Left ventricle myocardium inferior (tissue), 1 donor: ENCODE measurements at places on chromosomes 6 and 20.

- no peak for DNase-seq
Measured at GRCh38 chr6:39933669-39934130, 562 bp downstream of the MOCS1 start.

DNA sequence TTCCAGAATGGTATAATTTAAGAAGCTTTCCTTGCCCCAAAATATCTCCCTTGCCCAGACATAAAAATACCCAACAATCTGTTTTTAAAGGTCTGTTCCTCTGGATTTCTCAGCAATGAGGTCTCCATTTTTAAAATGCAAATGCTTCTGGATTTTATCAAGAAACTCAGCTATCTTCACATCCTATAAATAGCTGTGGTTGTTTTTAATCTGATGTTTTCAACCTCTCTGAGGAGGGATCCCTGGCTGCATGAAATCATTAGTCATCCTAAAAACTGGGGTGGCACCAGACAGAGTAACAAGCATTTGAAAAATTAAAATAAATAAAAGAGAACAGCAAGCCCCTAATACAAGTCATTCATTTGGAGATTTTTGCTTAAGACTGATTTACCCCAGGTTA, 168.5 kb upstream of the ID4 start:
- DNase-seq = no peak

DNA sequence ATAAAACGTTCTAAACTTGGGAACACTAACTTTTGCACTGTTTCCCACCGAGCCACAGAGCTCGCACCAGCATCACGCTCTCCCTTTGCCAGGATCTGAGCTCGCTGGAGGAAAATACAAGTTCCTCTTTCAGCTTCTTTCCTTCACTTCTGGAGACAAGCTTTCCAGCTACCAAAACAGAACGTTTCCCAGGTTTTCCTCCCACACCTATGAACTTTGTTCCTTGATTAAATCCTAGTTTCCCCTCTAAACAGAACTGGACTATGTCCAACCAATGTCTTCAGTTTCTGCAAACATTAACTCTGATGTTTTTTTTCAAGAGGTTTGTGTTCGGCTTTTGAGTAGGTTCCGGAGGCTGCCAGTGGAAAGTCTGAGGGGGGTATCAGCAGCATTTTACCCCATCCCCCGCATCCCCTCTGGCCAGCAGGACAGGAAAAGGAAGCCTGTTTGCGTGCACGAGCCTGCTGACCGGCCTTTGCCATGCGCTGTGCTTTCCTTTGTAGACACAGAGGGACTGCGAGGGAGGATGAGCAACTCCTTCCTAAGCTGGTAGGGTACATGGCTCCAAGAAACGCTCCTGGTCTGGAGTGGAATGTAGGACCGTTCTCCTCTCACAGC, 135.5 kb downstream of the LY86 start:
- DNase-seq = peak; percentile 42

DNA sequence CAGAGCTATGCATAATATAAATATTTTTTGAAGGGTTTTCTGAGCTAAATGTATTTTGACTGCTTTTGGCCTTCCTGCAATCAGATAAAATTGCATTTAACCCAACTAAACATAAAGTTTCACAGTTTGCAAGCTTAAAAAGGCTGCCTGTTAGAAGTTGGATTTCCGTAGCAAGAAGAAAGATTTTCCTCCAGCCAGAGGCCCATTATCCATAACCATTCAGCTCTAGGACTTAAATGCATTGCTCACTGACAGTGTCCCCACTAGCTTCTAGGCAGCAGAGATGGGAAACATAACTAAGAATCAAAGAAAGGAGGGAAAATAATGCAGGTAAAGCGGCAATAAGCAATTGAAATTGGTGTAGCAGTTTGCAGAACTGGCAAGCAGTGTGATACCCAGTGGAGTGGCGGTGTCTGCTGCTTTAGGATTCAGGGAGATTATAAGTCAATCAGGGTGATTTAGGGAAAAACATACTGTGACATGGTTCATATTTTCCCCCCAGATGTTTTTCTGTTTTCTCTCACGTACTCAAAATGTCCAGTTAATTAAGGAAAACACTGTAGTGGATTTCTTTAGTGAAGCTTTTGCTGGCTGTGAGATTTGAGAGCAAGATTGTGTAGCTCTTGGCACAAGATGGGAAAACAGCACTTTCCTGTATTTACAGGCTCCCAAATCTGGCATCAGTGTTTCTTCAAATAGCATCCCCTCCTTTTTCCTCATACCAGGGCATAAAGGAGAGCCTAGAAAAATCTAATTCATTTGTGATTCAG, 69.1 kb downstream of the CTNNBL1 start:
- DNase-seq = no peak

GRCh38 chr6:164929408-164929977, 379.9 kb downstream of the C6orf118 start:
- no peak for DNase-seq

GRCh38 chr20:17859616-17860232, 108.9 kb downstream of the SNX5 start:
- DNase-seq = peak; percentile 44

DNA sequence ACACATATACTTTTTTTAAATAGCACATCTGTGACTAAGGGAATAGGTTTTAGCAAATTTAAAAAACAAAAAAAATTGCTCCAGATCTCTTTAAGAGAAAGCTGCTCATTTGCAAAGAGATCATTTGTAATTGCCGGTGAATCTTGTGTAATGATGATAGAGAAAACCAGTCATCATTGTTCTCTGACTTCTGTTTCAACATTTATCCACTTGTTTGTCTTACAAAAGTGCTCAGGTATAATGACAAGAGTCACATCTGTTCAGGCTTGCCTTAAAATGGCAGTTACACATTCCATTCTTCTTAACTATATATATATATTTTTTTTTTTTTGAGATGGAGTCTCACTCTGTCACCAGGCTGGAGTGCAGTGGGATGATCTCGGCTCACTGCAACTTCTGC, 165.2 kb downstream of the AIG1 start:
- DNase-seq = no peak

- DNase-seq = no peak
Measured at GRCh38 chr6:139603581-139603980, 229.1 kb upstream of the CITED2 start.

DNA sequence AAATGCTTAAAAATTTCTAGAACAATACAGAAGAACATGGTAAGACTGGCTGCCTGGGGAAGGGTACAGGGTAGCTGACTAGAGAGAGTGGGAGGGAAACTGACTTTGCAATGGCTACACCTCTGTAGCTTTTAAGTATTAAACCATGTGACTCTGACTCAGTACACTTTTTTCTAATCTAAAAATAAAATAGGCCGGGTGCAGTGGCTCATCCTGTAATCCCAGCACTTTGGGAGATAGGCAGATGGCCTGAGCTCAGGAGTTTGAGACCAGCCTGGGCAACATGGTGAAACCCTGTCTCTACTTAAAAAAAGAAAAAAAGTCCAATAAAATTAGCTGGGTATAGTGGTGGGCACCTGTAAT, 18.5 kb downstream of the ATP9A start:
- DNase-seq = no peak

GRCh38 chr6:154319231-154319858, 37.3 kb downstream of the IPCEF1 start:
- DNase-seq = no peak

DNA sequence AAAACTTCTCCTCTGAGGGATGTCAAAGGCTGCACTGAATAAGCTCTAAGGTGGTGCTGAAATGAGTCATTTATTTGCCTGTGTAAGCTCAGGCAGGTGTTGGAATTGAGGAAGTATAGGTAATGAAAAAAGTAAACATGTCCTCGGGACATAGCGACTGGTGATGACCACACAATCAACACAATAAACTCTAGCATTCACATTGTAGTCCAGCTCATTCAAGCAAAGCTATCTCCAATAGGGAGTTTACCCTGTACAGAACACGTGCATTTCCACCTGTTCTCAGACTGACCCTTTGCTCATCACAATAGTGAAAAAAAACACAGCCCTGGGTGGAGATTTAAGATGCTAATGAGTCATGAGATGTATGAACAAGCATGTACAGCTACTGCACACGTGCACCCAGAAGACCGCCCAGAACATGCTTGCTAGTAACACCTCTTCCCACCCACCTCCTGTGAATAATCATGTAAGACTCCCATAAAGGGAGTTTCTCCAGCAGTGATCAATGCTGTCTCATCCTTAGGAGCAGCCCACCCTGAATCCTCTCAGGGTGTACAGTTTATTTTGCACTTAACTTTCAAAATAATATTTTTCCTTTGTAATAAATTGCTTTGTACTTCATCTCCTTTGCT, 33.0 kb upstream of the POU5F1 start:
- no peak for DNase-seq

DNA sequence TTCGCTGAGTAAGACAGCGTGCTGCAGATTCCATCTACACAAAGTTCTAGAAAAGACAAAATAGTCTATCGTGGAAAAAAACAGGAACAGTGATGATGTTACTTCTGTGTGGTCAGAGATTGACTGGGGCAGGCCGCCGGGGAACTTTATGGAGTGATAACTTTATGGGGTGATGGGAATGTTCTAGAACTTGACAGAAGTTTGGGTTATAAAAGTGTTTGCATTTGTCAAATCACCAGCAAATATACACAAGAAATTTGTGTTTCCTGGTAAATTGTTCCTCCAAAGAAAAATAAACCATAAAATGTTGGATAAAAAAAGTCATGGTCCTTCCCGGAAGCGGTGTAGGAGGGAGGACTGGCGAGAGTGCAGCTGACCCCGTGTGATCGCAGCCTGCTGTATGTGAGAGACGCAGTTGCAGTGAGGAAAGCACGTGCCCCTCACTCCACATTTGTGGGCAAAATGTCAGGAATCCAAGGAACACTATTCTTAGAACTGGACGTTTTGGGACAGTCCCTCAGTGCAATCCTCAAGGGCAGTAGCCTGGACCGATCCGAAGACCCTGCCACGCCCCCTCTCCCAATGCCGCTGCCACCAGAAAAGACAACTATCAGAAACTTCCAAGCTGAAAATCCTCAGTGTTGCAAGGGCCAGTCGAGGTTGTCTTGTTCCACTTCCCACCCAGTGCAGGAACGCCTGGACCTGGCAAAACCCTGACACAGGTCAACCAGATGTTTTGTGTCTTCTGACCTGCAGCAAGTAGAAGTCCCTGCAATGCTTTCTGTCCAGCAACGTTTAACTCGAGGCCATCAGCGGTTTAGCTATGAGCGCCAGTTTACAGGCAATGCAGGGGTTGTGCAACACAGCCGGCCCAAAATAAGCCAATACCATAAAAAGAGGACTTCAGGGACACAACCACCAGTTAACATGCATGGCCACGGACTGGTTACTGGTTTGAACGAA, 80.5 kb upstream of the QKI start:
- DNase-seq = no peak

DNA sequence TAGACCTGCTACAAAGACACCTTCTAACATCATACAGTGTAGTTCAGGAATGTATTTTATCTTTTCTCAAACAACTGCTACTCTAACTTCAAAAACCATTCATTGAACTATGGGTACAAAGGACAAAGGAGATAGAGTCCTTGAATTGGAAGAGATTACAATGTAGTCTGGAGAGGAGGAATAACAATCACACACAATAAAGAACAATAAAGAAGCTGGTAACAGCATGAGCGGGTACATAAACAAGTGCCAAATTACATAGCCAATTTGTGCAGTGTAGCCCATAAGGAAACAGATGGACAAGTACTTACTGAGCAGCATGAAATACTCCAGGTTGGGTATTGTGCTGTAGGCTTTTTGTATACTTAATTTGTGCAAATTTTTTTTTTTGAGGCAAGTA, 44.3 kb downstream of the OSTM1 start:
- DNase-seq = no peak

DNA sequence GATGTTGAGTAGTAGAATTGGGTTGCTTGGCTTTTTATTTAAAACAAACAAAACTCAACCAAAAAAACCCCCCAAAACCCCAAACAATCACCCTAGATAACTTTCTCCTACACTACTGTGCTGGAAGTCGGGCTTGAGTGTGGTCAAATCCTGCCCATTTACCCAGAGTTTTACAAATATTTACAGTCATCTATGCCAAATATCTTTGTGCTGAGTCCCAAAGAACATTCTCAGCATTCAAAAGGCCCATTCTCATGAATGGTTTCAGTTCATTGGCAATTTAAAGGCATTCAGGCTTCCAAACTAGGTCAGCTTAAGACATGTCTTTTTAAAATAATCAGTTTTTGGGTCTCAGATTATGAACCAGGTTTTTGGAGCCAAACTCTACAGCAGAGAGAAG, 1.8 kb downstream of the RNF144B start:
- DNase-seq = no peak

- DNase-seq = no peak
Measured at GRCh38 chr20:61135968-61136367, 116.1 kb upstream of the CDH4 start.

DNA sequence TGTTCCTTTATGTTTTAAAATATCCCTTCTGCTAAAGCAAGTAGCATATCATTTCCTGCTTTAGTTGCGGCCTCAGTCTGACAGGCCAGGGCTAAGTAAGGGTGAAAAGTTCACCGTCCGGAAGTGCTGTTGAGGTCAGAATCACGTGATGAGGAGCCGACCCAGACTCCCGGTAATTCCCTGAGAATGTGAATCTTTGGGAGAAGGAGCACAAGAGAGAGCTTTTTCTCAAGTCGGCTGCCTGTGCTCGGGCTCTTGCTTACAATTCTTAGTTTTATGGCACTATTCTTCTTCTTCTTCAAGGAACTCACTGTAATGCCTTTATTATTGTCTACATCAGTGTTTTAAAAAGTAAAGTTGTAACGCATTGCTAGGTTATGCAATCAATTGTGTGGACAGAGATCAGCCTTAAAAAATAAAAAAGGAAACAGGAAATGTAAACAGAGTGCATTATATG, 309.3 kb downstream of the PRL start:
- peak; percentile 53 for DNase-seq

- DNase-seq = no peak
Measured at GRCh38 chr6:128600397-128600951, 80.1 kb upstream of the PTPRK start.

- DNase-seq = no peak
Measured at GRCh38 chr6:84273048-84273809, 45.8 kb upstream of the CEP162 start.

DNA sequence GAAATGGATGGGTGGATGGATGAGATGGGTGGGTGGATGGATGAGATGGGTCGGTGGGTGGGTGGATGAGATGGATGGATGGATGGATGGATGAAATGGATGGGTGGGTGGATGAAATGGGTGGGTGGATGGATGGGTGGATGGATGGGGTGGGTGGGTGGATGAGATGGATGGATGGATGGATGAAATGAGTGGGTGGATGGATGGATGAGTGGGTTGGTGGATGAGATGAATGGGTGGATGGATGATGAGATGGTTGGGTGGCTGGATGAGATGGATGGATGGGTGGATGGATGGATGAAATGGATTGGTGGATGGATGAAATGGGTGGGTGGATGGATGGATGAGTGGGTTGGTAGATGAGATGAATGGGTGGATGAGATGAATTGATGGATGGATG, 35.7 kb downstream of the THBS2 start:
- no peak for DNase-seq

DNA sequence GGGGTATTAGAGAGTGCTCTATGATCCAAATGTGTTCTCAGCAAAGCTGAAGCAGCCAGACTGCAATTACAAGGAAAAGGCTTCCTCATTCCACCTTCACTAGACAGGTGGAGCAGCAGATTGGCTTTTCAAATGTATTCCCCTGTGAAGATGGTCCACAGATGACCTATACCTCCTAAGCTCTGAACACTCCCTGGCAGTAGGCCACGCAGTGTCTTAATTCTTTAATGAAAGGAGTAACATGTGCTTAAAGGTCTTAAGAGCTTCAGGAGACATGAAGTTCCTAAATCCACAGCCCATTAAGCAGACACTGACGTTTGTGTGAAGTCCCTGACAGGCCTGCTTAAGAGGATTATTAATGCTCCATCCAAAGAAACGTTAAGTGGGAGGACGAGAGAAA, 138.9 kb upstream of the NUP153 start:
- no peak for DNase-seq
